ENCODE measurements at places on chromosomes 4 and X.

- no peak for DNase-seq
- H3K4me3 ChIP-seq, result no peak overlapping the region
- no peak overlapping the region for H3K27ac ChIP-seq
- H3K4me1 ChIP-seq, result no peaks in the 10 kb centered on the region
These were observed 572.8 kb upstream of the FAM241A start for GRCh38 chr4:111572470-111572869.

- H3K4me1 ChIP-seq, result no peaks in the 10 kb centered on the region
- H3K36me3 ChIP-seq, result peaks cover 13% of the 10 kb centered on the region
- peak; percentile 50 for DNase-seq
- peak overlapping the region; percentile 90 for H3K4me3 ChIP-seq
- no peaks in the 10 kb centered on the region for H3K27me3 ChIP-seq
These were observed 1.2 kb downstream of the TMSB4X start for GRCh38 chrX:12975991-12976558.

DNA sequence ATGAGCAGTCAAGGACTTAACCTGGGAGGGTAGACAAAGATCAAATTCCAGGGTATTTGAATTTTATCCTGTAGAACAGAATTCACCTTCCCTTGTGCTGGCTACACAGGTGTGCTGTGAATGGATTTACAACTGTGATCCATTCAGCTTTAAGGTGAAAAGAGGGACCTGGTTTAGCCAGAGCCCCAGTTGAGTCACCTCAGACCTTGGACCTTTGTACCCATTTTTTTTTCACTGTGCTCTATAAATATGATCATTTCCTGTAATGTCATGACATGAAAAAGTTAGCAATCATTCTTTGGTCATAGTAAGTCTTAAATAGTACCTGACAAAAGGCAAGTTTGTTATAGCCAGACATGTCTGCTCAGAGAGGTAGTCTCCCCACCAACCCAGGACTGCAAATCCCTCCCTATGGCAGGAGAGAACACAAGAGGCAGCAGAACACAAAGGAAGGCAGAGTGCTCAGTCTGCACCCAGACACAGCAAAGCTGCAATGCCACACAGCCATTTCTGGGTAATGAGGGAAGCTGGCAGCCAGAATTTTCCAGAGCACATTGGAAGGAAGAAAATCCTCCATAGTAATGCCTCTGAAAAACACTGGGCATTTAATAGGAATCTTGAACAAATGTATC lies 77.9 kb downstream of the CXXC4 start:
- no peaks in the 10 kb centered on the region for H3K27me3 ChIP-seq
- H3K36me3 ChIP-seq, result no peaks in the 10 kb centered on the region
- no peak overlapping the region for H3K27ac ChIP-seq
- no peak for DNase-seq

DNA sequence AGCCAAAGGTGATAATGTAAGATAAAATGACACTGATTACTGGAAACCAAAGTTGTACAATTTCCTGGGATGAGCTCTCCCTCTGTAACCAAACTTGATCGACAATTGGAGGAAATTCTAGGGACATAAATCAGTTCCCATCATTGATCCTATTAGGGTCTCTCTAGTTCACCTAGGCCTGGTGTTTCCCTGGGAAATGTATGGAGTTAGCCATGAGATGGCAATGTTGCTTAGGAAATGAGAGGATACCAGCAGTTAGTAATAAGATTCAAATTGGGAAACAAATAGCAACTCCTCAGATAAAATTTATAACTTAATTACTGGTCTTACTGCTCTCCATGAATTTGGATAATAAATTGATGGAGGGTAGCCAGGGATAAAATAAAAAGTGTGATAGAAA lies 52.2 kb downstream of the SPATA18 start:
- no peak overlapping the region for H3K4me3 ChIP-seq
- peaks cover 5% of the 10 kb centered on the region for H3K4me1 ChIP-seq
- H3K27me3 ChIP-seq, result no peaks in the 10 kb centered on the region
- no peaks in the 10 kb centered on the region for H3K36me3 ChIP-seq
- H3K27ac ChIP-seq, result no peak overlapping the region

- no peaks in the 10 kb centered on the region for H3K4me1 ChIP-seq
- H3K36me3 ChIP-seq, result no peaks in the 10 kb centered on the region
- no peak for DNase-seq
- no peak overlapping the region for H3K4me3 ChIP-seq
- H3K27ac ChIP-seq, result no peak overlapping the region
- no peaks in the 10 kb centered on the region for H3K27me3 ChIP-seq
These were observed 144.1 kb downstream of the PACRGL start for GRCh38 chr4:20844311-20844710.

GRCh38 chrX:136480383-136480782 lies 7.4 kb upstream of the BRS3 start:
- peaks cover 5% of the 10 kb centered on the region for H3K4me1 ChIP-seq
- H3K4me3 ChIP-seq, result no peak overlapping the region
- DNase-seq, result no peak
- H3K27me3 ChIP-seq, result no peaks in the 10 kb centered on the region
- H3K36me3 ChIP-seq, result no peaks in the 10 kb centered on the region
- no peak overlapping the region for H3K27ac ChIP-seq

GRCh38 chr4:42673082-42673425 lies 16.1 kb upstream of the ATP8A1 start:
- no peak overlapping the region for H3K27ac ChIP-seq
- no peak overlapping the region for H3K4me3 ChIP-seq
- H3K27me3 ChIP-seq, result no peaks in the 10 kb centered on the region
- peaks cover 15% of the 10 kb centered on the region for H3K4me1 ChIP-seq

DNA sequence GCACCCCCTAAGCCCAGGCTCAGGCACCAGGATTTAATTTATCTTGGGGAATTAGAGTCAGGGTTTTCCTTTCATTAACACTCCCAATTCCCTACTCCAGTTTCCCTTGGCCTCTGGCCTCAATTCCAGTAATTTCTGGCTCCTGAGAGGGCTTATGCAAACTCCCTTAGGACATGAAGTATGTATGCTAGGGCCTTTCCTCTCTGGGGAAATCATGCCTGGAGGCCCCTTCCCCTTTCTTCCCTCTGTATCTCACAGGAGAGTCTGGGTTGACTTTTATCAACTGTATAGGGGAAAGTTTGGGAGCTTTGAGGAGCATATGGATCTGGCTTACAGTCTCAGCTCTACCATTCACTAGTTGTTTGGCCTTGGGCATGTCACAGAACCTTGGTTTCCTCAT lies 169.5 kb downstream of the SHROOM4 start:
- peaks cover 18% of the 10 kb centered on the region for H3K4me1 ChIP-seq
- H3K4me3 ChIP-seq, result no peak overlapping the region

- H3K36me3 ChIP-seq, result no peaks in the 10 kb centered on the region
- H3K4me3 ChIP-seq, result no peak overlapping the region
- H3K27ac ChIP-seq, result no peak overlapping the region
- no peaks in the 10 kb centered on the region for H3K27me3 ChIP-seq
These were observed 24.2 kb upstream of the DCAF8L2 start for GRCh38 chrX:27565992-27566391.

GRCh38 chr4:121554382-121554781 lies 142.4 kb downstream of the ANXA5 start:
- no peaks in the 10 kb centered on the region for H3K36me3 ChIP-seq
- H3K27ac ChIP-seq, result peak overlapping the region; percentile 63
- DNase-seq, result no peak
- no peak overlapping the region for H3K4me3 ChIP-seq

DNA sequence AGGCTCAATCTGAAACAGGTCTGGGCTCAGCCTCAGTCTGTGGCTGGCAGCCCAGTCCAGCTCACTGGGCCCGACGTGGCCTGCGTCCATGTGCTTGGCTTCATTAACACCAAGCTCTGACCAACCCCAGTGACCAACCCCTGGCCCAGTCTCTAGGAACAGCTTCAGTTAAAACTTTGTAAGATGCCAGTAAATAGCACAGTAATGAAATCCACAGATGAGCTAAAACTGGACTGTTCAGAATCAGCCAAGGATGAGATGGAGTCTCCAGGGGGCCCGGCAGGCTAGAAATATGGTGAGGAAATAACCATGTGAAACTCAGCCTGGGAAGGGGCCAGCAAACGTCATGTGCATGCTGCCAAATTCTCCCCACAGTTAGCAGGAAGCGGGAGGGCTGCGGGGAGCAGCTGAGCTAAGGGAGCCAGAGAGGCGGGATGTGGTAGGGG lies 37.1 kb upstream of the XPNPEP2 start:
- H3K27ac ChIP-seq, result peak overlapping the region; percentile 46
- H3K4me1 ChIP-seq, result peaks cover 19% of the 10 kb centered on the region
- H3K36me3 ChIP-seq, result no peaks in the 10 kb centered on the region
- no peaks in the 10 kb centered on the region for H3K27me3 ChIP-seq
- no peak overlapping the region for H3K4me3 ChIP-seq

GRCh38 chrX:150610043-150610442 lies 41.6 kb downstream of the MTM1 start:
- H3K27ac ChIP-seq, result no peak overlapping the region
- no peak for DNase-seq
- no peaks in the 10 kb centered on the region for H3K4me1 ChIP-seq
- no peak overlapping the region for H3K4me3 ChIP-seq
- H3K27me3 ChIP-seq, result no peaks in the 10 kb centered on the region

DNA sequence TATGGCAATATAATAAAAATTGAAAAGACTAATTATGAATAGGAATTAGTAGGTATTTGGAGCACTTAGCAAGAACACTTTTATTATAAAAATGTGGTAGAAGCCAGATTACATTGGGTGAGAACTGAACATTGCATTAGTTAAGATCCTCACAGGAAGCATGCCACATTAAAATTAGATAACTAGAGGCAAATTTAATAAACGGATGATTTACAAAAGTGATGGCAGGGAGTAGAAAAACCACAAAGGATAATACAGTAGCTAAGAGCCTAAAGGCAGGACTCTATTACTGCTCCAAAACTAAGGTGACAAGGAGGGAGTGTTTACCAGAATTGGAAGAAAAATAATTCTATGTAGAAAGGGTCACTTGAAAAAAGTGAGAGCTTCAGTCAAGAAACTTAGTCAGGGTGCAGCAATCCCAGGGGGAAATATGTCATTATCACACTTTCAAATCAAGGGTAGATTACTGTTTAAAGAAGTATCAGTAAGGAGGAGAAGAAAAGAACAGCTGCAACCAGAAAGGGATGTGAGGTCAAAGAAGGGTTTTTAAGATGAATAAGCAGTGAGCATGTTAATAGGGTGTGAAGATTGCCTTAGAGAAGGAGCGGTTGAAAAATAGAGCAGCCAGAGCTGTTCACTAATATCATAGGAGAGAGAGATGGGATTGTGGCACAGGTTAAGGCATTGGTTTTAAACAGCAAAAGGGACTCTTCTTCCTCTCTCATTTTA lies 84.6 kb downstream of the NDST4 start:
- no peak overlapping the region for H3K27ac ChIP-seq
- DNase-seq, result no peak
- no peaks in the 10 kb centered on the region for H3K27me3 ChIP-seq
- no peaks in the 10 kb centered on the region for H3K4me1 ChIP-seq

- H3K27ac ChIP-seq, result no peak overlapping the region
- H3K4me3 ChIP-seq, result no peak overlapping the region
- no peaks in the 10 kb centered on the region for H3K4me1 ChIP-seq
- H3K36me3 ChIP-seq, result no peaks in the 10 kb centered on the region
- H3K27me3 ChIP-seq, result no peaks in the 10 kb centered on the region
- no peak for DNase-seq
These were observed 220.9 kb upstream of the SFRP2 start for GRCh38 chr4:154009788-154010187.

DNA sequence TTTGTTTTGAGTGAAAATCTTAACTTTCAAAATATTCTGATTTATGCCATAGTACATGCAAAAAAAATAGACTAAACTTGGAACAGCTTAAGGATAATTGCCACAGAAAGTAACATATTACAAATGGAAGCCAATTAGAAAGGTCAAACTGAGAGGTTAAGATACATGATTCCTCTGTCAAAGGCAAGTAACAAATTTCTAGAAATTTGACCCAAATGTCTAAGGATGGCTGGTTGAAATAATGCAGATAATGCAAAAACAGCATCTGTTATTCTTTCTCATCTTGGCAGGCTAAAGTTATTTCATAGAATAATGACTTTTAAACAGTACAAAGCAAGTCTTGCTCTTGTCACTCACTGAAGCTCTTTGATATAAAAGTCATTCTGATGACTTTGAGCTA lies 10.5 kb downstream of the FGF5 start:
- H3K4me1 ChIP-seq, result no peaks in the 10 kb centered on the region
- no peaks in the 10 kb centered on the region for H3K36me3 ChIP-seq
- no peak overlapping the region for H3K4me3 ChIP-seq
- H3K27me3 ChIP-seq, result peaks cover 3% of the 10 kb centered on the region
- H3K27ac ChIP-seq, result no peak overlapping the region

- no peaks in the 10 kb centered on the region for H3K36me3 ChIP-seq
- H3K27ac ChIP-seq, result no peak overlapping the region
- H3K4me3 ChIP-seq, result no peak overlapping the region
- H3K27me3 ChIP-seq, result peaks cover 22% of the 10 kb centered on the region
- no peak for DNase-seq
- no peaks in the 10 kb centered on the region for H3K4me1 ChIP-seq
These were observed 18.3 kb downstream of the C4orf50 start for GRCh38 chr4:5999830-6000365.

DNA sequence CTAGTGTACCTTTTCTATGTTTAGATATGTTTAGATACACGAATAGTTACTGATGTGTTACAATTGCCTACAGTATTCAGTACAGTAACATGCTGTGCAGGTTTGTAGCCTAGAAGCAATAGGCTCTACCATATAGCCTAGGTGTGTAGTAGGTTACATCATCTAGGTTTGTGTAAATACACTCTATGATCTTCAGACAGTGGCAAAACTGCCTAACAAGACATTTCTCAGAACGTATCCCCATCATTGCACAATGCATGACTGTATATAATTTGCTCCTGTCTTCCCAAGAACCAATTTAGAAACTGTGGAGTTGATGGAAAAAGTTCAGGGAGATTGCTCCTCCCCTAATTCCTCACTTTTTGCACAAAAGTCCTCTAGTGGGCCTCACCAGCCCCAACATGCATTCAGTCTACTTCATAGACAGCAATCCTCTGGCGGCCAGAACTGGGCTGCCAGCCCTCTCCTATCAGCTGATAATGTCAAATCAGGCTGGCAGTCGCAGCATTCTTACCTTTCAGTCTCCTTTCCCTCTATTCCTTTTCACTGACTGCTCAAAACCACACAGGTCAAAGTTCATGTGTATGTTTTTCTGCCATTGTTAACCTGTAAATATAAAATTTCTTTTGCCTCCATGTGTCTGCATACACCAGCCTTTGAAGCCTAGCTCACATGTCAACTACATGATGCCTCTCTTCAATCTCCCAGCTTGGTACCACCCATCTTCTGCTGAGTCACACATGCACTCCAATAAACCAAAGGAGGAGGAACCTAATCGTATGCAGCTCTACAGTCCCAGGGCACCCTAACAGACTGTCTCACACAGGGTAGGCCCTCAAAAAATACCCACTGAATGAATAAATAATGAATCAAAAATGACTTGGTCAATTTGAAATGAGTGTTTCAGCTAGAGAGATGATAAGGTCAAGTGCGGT lies 32.0 kb downstream of the BCLAF3 start:
- H3K4me3 ChIP-seq, result no peak overlapping the region
- peaks cover 8% of the 10 kb centered on the region for H3K4me1 ChIP-seq
- H3K27me3 ChIP-seq, result no peaks in the 10 kb centered on the region
- no peak overlapping the region for H3K27ac ChIP-seq
- no peak for DNase-seq

- H3K27me3 ChIP-seq, result no peaks in the 10 kb centered on the region
- no peak overlapping the region for H3K4me3 ChIP-seq
- H3K4me1 ChIP-seq, result no peaks in the 10 kb centered on the region
- no peak for DNase-seq
- no peaks in the 10 kb centered on the region for H3K36me3 ChIP-seq
These were observed 108.7 kb upstream of the PACRGL start for GRCh38 chr4:20591571-20591970.

All from heart left ventricle (tissue), 16 donors.